ENCODE measurements at places on chromosomes 5 and 9. TPM values are rescaled to one million over a fixed set of nuclear protein-coding genes. Genes with fewer than 3 reads are reported as not detected.

- no peak for DNase-seq
Measured at GRCh38 chr5:54822324-54822687, 163.1 kb downstream of the ESM1 start.

- DNase-seq: no peak
Measured at GRCh38 chr5:171776770-171777759, 8.6 kb upstream of the SMIM23 start.

DNA sequence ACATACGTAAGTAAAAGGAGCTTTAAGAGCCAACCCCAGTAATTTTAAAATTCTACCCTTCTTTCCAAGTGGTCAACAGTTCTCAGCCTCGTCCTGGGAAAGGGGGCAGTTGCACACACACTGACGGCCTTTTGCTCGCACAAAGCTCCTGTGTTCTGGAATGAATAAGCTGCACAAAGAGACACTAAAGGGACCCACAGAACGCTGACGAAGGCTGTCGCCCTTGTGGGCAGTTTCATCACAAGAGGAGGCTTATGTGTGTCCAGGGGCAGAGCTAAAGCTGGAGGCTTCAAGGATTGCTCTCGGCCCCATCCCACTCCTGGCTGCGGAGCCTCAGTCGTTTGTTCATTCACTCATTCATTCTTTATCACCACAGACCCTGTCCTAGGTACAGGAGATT is 67.0 kb upstream of the NEK6 start:
- DNase-seq: no peak

TICAM2 gene
- polyA plus RNA-seq: 2.8 TPM

TEK gene
- polyA plus RNA-seq: 55.0 TPM

DNA sequence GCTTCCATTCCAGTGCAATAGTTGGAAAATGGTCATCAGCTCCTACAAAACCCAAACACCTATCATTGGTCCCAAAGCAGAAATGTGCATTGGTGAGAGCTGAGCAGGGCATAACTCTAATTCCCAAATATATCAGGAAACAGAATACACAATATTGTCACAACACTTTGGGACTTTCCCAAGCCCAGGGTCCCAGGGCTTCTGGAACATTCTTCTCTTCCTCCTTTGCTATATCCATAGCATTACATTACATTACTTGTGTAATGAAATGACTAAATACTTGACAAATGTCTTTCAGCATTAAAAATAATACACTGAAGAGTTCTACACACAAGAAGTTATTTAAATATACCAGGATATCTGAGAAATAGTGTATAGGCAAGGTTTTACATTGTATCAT is 45.6 kb downstream of the LIX1 start:
- no peak for DNase-seq

DNA sequence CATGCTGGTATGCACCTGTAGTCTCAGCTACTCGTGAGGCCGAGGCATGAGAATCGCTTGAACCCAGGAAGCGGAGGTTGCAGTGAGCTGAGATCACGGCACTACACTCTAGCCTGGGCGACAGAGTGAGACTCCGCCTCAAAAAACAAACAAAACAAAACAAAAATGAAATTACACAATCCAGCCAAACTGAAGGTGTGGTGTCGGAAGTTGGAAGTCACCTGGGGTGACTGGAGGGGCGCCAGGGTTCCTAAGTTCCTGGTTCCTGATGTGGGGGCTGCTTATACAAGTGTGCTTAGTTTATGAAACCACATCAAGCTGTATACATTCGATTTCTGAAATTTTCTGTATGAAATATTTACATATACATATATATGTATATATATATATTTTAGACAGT is 3.7 kb upstream of the DOLPP1 start:
- no peak for DNase-seq

DNA sequence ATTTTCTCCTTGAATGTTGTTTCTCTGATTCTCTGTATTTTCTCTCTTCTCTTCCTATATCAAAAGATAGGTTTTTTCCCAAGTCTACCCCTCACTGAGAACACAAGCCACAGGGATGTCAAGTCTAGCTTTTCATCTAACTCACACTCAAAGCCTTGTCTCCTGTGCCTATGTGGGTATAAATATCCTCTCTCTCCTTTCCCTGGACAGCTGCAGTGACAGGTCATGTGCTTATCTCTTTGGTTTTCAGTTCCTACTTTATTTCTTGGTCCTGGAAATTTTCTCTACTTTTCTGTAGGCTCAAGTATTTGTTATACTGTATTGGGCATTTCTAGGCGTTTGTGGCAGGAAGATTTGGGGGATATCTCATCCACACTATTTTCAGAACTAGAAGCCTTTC is 182.4 kb upstream of the MVB12B start:
- no peak for DNase-seq

DNA sequence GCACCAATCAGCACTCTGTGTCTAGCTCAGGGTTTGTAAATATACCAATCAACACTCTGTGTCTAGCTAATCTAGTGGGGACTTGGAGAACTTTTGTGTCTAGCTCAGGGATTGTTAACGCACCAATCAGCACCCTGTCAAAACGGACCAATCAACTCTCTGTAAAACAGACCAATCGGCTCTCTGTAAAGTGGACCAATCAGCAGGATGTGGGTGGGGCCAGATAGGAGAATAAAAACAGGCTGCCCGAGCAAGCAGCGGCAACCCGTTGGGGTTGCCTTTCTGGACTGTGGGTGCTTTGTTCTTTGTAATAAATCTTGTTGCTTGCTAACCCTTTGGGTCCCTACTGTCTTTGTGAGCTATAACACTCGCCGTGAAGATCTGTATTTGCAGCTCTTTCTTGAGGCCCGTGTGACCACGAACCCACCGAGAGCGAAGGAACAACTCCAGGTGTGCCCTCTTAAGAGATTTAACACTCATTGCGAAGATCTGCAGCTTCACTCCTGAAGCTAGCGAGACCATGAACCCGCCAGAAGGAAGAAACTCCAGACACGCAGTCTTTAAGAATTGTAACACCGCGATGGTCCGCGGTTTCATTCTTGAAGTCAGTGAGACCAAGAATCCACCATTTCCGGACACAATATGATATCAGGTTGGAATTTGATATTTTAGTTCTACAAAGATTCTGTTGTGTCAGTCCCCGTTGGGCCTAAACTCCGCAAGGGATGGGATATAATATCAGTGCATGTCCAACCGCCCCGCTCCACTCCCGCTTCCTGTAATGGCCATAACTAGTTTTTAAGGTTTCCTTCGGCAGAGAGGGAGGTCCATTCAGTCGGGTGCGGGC is 740 bp upstream of the TRMT10B start:
- DNase-seq: no peak

All from right lung (tissue), 10 donors.